Panc1 (cell line): ENCODE measurements at places on chromosomes 4 and X.

GRCh38 chr4:41614519-41614918 lies 76.6 kb downstream of the LIMCH1 start:
- no peak for DNase-seq

DNA sequence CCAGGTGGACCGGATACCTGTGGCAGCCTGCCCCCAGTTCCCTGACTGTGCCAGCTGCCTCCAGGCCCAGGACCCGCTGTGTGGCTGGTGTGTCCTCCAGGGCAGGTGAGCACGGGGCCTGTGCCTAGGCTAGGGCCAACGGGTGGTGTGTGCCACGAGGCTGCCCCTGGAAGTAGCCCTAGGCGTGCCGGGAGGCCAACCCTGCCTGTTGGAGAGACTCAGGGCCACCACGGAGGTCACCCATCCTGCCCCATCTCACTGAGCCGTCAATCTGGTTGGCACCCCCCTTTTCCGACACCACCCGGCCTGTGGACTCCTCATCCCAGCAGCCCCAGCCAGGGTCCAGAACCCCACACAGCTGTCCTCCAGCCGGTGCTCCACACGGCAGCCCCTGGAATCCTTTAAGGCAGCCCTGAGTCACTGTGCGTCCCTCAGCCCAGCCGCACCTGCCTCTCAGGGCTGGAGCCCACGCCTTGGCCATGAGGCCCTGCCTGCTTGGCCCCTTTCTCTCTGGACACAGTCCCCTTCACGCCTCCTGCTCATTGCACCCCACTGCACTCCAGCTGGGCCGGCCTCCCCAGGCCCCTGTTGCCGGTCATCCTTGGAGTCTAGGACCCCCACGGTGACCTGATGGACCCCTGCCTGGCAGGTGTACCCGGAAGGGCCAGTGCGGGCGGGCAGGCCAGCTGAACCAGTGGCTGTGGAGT lies 5.3 kb downstream of the PLXNB3 start:
- DNase-seq, result no peak

DNA sequence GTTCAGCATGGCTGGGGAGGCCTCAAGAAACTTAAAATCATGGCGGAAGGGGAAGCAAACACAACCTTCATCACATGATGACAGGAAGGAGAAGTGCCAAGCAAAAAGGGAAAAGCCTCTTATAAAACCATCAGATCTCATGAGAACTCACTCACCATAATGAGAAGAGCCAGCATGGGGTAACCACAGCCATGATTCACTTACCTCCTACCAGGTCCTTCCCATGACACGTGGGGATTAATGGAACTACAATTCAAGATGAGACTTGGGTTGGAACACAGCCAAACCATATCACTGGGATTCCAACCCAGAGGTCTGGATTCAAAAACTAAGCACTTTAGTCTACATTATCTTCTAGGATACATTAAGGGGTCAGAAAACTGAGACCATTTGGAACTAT lies 609.6 kb upstream of the SPANXN1 start:
- no peak for DNase-seq

DNA sequence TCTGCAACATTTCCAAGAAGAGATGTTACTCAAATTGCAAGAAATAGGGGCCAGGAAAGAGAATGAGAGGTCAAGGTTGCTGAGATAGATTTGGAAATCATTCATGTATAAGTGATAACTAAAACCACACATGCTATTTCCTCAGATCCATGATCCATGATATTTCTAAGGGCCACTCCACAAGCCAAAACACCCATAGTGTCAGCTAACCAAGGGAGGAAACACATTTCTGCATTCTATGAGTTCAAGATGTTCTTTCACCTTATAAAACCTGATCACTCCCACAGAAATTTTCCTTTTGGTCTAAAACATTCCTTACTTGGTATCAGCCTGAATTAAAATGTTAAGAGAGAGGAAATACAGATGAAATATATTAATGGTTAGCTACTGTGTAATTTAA lies 47.2 kb downstream of the TBCK start:
- DNase-seq, result no peak

DNA sequence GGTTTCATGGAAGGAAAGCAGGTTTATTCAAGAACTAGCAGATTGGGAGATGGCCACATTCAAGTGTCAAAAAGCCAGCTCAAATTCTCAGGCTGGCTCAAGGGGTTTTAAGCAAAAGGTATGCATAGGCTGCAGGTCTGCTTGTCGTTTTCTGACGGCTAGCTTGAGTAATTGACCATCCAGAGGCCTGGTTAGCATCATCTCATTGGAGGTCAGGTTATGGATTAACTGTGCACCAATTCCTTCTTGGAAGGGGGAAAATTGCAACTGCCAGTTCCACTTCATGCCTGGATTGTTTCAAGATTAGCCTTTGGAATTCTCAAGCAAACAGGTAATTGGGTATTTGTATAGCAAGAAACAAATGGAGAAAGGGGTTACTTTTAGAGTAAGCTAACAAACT lies 62.1 kb downstream of the FUNDC1 start:
- DNase-seq, result no peak

DNA sequence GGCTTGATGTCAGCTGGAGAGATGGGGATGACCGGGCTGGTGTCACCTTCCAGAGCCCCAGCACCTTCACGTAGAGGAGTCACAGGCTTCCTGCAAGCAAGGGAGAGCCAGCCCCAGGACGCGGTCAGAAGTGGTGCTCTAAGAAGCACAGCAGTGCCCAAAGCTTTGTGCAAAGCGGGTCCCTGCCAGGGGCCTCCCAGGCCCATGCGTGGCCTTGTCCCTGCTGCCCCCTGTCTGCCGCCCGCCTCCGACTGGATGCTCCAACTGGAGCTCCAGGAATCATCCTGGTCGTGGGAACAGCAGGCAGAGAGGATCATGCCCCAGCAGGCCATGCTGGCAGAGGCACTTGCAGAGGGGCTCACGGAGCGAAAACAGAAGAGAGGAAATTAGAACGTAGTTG lies 40.1 kb upstream of the LRPAP1 start:
- no peak for DNase-seq

DNA sequence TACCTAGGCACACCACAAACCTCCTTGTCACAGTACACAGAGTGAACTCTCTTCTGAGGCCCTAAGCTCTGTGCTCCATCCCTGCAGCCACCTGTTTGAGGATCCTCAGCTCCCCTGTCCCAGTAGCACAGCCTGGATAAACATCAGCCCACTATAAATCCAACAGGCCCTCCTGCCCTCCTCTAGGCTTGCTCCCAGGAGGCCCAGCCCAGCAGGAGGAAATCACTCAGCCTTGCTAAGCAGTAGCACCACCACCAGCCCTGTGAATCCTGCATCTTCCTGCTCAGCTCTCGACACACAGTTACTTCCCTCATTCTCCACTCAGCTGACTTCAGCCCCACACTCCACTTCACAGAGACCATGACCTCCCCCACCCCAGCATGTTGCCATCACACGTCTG lies 273.9 kb downstream of the BCOR start:
- no peak for DNase-seq

DNA sequence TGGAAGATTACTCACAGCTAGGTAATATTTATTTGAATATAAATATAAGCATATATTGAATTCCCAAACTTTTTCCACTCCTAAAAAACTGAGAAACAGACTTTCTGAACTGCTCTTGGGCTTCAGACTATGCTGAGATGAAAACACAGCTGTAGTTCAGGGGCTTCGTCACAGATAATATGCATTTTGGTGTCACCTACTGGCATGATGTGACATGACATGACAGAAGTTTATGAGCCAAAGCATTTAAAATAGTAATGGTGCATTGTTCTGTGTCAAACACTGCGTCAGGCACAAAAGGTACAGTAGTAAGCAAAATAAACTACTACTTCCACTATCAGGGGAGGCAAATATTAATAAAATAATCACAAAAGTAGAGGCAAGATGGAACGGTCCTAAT lies 171.3 kb downstream of the BTC start:
- peak; percentile 51 for DNase-seq

DNA sequence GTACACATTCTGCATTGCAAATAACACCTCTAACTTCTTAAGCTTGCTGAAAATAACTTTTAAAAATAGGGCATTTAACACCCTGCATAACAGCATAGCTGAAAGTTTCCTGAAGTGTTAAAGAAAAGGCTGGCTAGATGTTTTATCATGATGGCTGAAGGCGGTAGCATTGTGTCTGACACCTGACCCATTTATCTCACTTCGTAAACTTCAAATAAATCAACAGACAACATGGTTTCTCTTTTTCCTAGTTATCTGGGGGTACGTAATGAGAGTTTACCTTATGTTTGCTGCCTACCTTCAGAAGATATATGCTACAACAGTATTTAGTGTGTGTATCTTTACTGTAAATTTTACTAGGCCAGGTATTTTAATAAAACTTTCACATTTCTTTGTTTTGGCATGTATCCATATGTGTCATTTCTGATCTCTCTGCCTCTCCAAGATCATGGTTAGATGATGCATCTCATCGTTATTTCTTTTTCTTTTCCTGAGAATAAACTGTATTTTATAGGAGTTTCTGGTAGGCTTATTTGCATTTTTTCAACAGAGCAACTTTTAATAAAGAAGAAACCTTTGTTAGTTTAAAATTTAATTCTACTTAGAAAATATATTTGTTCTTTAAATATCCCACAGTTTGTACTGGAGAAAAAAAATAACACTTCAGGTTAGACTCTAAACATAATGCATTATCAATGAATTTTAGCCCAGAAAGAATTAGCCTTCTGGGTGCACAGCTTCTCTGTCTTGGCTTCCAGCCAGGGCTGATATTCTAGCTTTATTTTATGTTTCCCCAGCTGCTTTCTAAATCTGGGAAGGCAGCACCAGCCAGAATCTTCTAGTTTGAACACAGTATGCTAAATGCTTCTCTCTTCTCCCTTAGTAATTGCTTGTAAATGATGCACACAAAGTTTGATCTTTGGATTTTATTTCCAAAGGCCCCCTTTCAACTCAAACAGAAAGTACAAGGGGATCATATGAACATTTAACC lies 2.9 kb downstream of the NDST4 start:
- no peak for DNase-seq

- DNase-seq, result no peak
Measured at GRCh38 chr4:152601156-152601555, 65.3 kb upstream of the FBXW7 start.

GRCh38 chrX:69089203-69089602 lies 76.0 kb downstream of the PJA1 start:
- no peak for DNase-seq

DNA sequence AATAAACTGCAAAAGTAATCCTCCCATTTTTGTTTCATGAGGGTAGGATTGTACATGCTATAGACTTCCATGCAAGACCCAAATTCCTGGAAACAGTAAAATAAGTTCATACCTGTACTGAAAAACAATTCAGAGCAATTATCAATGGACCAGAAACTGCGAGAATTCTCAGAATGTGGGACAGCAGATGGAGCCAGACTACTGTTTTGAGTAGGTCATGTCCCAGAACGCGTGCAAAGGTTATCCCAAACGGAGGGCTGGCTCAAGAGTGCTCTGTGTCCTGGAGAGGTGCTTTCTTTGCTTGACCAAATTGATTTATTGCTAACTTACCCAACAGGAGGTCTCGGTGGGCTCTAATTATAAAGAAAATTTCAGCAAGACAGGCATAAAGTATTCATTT lies 1.7 kb upstream of the MAGEH1 start:
- DNase-seq, result no peak

- DNase-seq, result no peak
Measured at GRCh38 chr4:153804722-153805121, 15.8 kb upstream of the SFRP2 start.

GRCh38 chr4:6204871-6205566 lies 4.7 kb upstream of the JAKMIP1 start:
- no peak for DNase-seq

- DNase-seq, result no peak
Measured at GRCh38 chrX:13821738-13822137, 4.8 kb upstream of the GPM6B start.

- DNase-seq, result no peak
Measured at GRCh38 chrX:107484002-107484726, 34.7 kb downstream of the FRMPD3 start.

- no peak for DNase-seq
Measured at GRCh38 chr4:6753891-6754290, 28.6 kb upstream of the KIAA0232 start.

GRCh38 chr4:62870451-62870850 lies 1538.8 kb downstream of the TECRL start:
- DNase-seq, result no peak

- no peak for DNase-seq
Measured at GRCh38 chr4:2837904-2838496, 5.6 kb upstream of the ADD1 start.

DNA sequence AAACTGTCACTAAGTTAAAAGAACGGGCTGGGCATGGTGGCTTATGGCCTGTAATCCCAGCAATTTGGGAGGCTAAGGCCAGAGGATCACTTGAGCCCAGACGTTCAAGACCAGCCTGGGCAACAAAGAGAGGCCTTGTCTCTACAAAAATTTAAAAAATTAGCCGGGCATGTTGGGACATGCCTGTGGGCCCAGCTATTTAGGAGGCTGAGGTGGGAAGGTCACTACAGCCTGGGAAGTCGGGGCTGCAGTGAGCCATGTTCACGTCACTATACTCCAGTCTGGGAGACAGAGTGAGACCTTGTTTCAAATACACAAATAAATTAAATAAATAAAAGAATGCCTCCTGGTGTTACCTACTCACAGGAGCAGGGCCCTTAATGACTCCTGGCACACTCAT lies 69.5 kb downstream of the APBB2 start:
- no peak for DNase-seq

DNA sequence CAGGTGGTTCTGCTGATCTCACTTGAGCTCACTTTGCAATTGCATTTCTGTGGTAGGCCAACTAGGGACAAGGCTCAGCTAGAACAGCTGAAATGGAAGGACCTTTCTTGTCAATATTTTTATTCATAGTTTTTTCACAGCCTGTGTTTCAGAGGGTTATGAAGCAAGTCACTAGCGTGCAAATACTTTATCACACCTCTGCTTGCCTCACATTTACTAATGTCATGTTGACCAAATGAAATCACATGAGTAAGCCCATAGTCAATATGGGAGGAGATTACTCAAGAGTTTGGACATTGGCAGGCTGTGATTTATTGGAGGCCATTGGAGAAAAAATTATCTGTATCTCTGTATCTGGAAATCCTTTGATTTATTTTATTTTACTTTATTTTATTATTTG lies 628.3 kb upstream of the EPHA5 start:
- no peak for DNase-seq

DNA sequence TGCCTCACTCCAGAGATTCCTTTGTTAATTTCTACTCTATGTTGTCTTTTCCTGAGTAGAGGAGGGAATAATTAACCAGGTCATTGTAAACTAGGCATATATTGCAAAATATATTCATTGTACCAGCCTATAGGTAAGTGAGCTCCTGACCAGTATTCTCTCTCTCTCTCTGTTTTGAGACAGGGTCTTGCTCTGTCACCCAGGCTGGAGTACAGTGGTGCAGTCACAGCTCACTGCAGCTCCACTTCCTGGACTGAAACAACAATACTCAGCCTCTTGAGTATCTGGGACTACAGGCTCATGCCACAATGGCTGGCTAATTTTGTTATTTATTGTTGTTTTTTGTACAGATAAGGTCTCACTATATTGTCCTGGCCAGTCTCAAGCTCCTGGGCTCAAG lies 198.3 kb downstream of the ARAP2 start:
- no peak for DNase-seq

- no peak for DNase-seq
Measured at GRCh38 chr4:3747581-3747904, 18.6 kb upstream of the ADRA2C start.

- no peak for DNase-seq
Measured at GRCh38 chr4:73499996-73500765, 18.6 kb downstream of the AFM start.

GRCh38 chr4:113474017-113474416 lies 287.5 kb downstream of the CAMK2D start:
- no peak for DNase-seq
